Fibroblast of the aortic adventitia (primary cell): ENCODE measurements at places on chromosomes 12 and 14.

DNA sequence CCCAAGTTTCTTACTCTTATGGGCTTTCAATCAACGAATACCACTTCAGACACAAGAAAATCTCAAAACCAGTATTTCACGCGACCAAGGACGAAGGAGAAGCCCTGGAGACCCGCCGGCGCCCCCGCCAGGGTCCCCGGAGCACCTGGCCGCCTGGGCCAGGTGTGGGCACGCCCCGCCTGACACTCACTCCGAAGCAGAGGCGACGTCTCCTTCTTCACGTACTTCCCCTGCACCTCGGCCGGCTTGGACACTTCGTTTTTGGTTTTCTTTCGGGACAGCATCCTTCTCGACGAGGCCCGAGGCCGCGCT lies 466 bp downstream of the SAV1 start:
- no peak for DNase-seq

DNA sequence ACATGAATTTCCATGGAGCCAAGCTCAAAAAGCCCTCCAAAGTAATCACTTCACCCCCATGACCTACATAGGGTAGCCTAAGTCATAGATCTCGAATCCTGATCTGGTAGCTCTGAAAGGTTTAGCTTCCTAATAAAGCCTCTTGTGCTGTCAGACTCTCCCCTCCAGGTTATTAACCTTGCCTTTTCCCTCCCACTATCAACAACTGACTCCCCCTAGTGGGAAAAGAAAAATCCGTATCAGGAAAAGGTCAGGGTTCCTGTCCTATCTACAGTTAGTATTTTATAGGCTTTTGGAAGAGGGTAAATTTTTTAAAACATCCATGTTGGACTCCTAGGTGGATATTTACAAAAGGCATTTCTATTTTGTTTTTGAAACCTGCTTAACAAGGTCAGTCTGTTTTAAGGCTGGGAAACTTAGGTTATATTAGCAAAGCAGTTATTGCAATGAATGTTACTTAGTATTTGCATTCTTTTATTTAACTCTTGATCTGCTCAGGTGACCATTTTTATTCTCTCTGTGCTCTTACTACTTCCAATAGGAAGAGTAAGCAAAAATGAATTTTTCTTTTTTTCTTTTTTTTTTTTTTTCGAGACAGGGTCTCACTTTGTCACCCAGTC lies 8.0 kb downstream of the YY1 start:
- DNase-seq = peak; percentile 37

DNA sequence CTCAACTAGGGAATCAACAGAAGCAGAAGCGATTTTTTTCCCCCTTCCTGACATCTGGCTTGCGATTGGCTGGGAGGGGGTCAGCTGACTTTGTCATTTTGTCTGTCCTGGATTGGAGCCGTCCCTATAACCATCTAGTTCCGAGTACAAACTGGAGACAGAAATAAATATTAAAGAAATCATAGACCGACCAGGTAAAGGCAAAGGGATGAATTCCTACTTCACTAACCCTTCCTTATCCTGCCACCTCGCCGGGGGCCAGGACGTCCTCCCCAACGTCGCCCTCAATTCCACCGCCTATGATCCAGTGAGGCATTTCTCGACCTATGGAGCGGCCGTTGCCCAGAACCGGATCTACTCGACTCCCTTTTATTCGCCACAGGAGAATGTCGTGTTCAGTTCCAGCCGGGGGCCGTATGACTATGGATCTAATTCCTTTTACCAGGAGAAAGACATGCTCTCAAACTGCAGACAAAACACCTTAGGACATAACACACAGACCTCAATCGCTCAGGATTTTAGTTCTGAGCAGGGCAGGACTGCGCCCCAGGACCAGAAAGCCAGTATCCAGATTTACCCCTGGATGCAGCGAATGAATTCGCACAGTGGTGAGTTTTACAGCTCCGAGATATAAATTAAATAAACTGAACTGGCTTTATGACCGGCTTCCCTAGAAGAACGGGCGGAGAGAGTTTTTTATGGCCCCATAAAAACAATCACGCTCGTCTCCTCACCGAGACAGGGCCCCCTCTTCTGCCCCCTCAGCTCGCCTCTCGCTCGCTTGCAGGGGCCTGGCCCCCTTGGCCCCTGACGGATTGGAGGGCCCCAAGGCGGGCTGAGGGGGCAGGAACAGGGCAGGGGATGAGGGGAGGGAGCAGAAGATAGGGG lies at the start of gene HOXC6:
Gene HOXC6 (plus strand): TSS at position 127 of the 888 bp plus-strand sequence. CDS start 82 bp downstream, at position 209.
- peak; percentile 43 for DNase-seq

- no peak for DNase-seq
These were observed 81.9 kb upstream of the CCND2 start for GRCh38 chr12:4191642-4192041.

DNA sequence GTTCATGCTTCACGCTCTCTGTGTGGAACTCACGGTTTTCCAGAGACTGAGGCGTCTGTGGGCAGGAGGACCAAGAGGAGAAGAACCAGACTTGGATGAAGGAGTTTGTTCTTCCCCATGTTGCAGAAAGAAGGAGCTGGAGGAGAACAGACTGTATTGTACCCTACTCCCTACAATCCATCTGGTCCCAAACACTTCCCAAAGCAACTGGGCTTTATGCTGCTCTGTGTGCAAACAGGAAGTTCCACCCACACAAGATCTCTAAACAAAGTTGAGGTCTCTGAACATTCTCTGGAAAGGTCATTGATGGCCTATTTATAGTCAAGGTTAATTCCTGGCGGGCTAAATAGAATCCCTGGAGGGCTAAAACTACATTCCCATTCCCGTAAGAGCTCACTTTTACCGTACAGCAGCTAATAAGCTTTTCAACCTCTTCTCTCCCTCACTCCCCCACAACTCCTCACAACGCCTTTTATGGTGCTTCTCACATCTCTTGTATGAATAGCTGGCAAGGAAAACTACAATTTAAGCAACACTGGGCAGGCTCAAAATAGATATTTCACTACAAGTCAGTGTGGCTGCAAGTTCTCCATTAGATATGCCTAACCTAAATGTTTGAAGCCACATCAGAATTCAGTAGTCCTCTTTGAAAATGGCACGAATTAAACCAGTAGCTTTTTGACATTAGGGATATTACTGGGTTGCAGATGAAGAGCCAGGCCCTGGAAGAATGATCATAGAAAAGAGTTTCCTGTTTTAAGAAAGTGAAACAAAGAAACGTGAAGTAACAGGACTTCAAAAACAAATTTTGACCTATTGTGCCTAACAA lies at the start of gene A2M:
Gene A2M (minus strand): TSS at position 189 of the 829 bp plus-strand sequence. CDS start 70 bp downstream, at position 119.
- peak; percentile 8 for DNase-seq

GRCh38 chr14:96125536-96125935 lies 79.1 kb upstream of the BDKRB2 start:
- DNase-seq = peak; percentile 42

GRCh38 chr12:79187032-79187431 lies 322.5 kb downstream of the SYT1 start:
- peak; percentile 24 for DNase-seq

DNA sequence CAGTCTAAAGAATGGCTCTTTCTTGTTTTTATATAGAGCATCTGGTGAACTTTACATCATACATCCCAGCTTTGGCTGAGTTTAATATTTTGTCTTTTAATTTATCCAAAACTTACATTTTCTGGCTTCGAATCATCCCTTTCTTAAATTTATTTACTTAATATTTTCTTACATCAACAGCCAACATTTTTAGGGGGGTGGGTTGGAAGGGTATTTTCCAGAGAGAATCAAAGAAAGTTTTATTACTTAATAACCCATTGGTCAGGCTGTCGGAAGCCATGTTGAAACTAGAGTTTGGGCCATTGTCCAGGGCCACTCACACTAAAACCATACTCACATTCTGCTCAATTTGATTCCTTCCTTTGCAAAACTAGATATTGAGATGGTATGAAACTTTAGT lies 220.2 kb downstream of the AEBP2 start:
- DNase-seq = no peak

DNA sequence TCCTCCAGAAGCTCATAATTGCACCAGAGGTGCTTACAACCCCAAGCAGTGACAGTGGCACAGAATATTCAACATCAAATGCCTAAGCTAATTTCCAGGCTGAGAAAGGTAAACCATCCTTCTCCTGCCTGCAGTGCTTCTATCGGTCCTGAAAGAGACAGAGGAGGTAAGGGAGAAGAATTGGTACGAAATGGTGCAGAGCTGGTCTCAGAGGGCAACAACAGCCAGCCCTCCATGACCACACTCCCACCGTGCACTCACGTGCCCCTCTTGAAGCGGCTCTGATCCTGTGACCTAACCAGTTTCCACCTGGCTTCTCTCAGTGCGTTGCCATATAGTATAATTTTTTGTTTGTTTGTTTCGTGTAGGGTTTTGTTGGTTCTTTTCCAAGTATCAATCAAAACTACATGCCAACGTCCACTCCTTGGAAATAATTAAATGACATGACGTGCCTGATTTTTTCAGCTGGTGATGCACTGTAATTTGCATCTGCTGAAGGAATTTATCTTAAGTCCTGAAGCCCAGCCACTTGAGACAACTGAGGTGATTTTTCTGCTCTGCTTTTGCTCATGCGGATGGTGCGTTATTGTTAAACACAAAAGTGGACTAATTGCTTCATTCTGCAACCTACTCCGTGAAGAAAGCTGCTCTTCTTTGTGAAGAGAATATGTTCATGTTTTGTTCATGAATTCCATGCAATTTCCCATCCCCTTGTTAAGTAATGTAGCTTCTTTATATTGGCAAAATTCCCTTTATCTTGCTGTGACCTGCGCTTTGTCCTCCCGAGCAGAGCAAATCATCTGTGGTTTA lies 1.3 kb upstream of the ATP2A2 start:
- DNase-seq = no peak

- DNase-seq = no peak
These were observed 298.1 kb downstream of the ACSS3 start for GRCh38 chr12:81375969-81376368.

- no peak for DNase-seq
These were observed 527 bp upstream of the ATP23 start for GRCh38 chr12:57940915-57941164.

GRCh38 chr14:22466491-22466890 lies 122.5 kb downstream of the DAD1 start:
- no peak for DNase-seq

DNA sequence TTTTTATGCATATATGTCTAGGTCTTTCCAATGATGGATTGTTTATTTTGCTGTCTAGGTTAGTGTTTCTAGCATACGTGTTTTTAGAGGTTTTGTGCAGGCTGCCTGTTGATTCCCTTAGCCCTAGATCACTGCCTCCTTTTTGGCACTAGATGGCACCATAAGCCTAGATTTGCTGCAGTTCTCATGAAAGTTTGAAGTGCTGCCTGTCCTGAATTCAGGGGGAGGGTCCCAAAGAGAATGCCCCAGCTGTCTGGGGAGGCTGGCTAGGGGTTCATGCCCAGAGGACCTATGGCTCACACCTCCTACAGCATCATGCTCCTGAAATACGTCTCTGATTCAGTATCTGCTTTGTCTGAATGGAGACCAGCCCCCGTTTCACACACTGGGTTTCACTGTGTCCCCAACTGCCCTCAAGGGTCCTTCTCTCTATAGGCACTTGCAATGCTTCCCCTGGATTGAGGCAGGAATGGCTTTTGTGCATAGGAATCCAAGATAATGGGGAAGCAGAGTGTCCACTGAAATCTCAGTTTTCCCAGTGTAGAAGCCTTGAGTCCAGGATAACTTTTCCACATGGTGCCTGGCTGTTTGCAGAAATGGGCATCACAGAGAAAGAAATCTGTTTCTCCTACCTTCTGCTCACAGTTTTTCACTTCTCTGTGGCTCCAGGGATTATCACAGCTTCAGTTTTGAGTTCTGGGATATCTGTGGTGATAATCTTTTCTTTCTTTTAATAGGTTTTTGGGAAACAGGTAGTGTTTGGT lies 14.2 kb upstream of the TXNRD1 start:
- DNase-seq = peak; percentile 81

- DNase-seq = peak; percentile 64
These were observed 93.2 kb downstream of the EMP1 start for GRCh38 chr12:13289653-13290289.

DNA sequence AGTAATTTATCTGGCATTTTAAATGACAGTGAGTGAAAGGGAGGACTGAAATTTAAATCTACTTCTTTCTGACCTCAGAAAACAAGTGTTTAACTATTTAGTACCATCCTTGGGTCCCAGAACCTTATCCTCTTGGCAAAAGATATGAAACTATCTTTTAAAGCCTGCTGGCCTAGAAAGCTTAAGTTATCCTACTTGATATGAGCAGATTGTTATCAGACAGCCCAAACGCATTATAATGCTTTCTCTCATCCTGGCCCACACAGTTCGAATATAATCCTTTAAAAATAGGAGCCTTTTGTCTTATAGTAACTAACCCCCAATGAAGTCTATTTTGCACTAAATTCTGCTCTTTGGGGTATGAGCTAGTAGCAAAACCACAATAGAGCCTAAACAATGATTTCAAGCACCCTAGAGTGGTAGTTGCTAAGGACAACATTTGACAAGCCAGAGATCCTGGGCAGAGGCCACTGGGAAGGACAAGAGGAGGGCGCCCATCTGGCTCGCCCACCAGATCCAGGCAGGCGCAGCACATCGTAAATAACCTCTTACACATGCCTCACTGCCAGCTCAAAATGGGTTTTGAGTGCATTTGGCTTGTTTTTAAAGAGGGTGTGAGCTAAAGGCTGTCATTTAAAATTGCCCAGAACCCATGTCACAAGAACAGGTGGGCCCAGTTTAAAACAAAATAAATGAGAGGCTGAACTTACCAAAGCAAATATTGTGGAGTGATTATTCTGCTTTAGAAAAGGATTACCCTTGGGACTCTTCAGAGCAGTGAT lies 37.7 kb upstream of the CRY1 start:
- DNase-seq = no peak

GRCh38 chr12:122168492-122168891 lies 5.5 kb downstream of the IL31 start:
- DNase-seq = no peak

GRCh38 chr12:68446901-68447796 lies 115.0 kb upstream of the MDM1 start:
- DNase-seq = peak; percentile 55

- DNase-seq = no peak
These were observed 4.0 kb downstream of the NCOR2 start for GRCh38 chr12:124563401-124563800.

- peak; percentile 78 for DNase-seq
These were observed 166.7 kb upstream of the HIF1A start for GRCh38 chr14:61528591-61529021.

- DNase-seq = no peak
These were observed 26.3 kb upstream of the TCP11L2 start for GRCh38 chr12:106276032-106276740.

- no peak for DNase-seq
These were observed 86.6 kb upstream of the FRMD6 start for GRCh38 chr14:51564986-51565604.

GRCh38 chr12:122858591-122859302 lies 23.5 kb downstream of the HIP1R start:
- DNase-seq = no peak

- DNase-seq = peak; percentile 49
These were observed 26.8 kb upstream of the DAAM1 start for GRCh38 chr14:59161561-59162175.

- DNase-seq = no peak
These were observed 30.5 kb upstream of the TMEM179 start for GRCh38 chr14:104634886-104635570.

DNA sequence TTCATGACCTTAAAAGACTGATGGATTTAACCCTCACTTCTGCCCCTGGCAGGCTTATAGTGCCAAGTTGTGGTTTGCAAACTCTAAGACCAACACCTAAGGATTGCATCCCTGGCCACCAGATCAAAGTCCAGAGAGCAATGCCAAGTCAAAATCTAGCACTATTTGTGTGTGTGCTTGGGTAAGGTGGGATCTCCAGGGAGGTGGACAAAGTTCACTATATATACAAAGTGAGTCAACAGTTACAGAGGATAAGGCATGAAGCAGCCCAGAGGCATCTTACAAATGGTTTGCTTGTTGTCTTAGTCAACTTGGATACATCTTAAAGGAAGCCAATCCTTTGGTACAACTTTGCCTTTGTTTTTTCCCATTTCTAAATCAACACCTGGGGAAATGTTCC lies 137.3 kb downstream of the MSRB3 start:
- peak; percentile 25 for DNase-seq

GRCh38 chr12:52221912-52222457 lies 11.1 kb upstream of the KRT7 start:
- no peak for DNase-seq
